ENCODE measurements at places on chromosomes 12 and 14. TPM values are rescaled to one million over a fixed set of nuclear protein-coding genes. Genes with fewer than 3 reads are reported as not detected.

DNA sequence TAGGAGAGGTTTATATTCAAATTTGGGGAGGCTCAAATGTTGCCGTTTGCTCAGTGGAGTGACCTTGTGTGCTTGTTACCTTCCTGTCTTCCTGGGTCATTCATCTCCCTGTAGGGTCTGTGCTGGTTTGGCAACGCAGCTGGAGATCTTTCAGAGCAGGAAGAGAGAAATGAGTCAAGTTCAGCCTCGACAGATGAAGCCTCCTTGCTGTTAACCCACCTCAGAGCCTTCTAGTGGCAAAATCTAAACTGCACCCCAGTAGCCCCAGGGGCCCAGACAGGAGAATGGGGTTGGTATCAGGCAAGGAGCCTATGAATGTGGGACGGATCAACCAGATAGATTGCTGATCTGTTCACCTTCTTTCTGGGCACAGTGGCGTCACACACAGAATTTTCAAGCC is 999.3 kb downstream of the VRK1 start:
- ATAC-seq, result no peak

DNA sequence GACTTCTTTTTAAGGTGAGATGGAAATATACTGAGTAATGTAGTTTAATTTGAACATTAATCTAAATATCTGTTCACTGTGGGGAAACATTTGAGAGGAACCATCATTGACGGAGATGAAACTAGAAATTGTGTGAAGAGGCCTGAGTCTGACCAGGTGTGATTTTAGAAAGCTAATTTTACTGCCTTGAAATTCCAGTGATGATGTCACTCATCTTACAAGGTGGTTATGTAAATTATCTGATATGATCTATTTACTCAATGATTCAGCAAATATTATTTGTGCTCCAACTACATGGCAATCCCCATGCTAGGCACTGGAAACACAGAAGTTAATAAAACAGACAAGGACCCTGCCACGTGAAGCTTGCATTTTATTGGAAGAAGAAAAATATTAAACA is 435.7 kb upstream of the DCN start:
- ATAC-seq, result no peak

DNA sequence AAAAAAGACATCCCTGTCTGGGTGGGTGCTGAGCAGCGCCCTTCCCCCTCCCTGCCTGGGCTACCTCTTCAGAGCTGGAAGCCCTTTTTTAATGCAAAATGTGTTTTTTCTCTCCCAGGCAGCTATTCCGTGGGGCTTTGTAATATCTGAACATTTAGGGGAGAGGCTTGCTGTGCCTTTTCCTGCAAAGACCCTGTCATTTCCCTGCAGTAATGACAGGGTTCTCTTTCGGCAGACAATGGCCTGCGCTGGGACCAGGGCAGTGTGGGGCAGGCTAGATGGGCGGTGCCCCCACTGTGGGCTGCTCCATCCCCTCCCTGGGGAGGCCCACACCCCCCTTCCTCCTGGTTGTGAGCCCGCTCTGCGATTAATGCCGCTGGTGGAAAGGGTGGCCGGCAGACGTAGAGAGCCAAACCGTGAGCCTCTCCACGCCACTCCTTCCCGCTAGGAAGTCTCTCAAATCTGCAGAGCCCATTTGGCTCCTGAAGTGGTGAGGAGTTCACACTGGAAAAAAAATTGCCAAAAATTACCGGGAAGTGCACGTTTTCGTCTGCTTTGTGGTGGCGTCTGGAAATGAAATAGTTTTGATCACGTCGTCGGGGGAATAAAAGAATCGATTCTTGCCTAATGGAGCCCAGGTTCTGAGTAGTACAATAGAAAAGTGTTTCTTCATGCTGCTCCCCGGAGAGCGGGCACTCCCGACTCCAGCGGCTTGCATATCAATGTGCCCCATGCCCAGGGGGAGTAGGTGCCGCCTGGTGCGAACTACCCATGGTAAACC is 31.5 kb downstream of the KIF26A start:
- ATAC-seq, result no peak

DNA sequence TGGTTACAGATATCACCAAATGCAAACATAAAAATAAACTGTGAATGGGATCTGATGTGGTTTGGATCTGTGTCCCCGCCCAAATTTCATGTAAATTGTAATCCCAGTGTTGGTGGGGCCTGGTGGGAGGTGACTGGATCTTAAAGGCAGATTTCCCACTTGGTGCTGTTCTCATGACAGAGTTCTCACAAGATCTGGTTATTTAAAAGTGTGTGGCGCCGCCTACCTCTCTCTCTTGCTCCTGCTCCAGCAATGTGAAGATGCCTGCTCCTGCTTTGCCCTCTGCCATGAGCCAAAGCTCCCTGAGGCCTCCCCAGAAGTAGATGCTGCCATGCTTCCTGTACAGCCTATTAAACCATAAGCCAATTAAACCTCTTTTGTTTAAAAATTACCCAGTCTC is 47.8 kb downstream of the SLC25A21 start:
- no peak for ATAC-seq

DNA sequence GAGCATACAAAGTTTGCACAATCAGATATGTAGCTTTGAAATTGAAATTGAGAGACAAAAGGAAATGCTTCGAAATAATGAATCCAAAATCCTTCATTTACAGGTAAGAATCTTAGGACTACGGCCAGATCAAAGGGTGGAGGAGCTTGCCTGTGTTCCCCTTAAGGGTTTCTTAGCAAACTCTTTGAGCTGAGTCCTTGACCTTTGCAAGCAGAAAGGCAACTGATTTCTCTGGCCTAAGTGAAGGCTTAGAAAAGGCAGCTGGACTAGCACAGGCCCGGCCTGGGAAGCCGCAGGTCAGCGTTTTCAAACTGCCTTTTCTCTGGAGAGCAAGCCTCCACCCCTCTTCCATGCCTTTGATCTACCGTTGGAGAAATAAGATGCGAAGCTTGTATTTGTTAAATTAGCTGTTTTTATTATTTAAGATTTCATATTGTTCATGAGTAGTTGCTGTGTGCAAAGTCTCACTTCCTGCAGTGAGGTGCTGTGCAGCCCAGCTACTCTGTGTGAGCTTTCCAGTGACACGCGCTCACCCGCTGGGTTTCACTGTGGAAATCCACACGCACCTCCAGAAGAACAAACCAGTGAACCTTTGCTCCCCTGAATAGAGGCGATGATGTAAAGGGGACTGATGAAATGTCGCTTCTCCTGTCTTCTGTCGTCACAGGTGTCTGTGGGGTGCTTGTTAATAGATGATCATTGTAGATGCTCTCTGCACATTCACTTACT is 25.0 kb upstream of the AMN start:
- no peak for ATAC-seq

DNA sequence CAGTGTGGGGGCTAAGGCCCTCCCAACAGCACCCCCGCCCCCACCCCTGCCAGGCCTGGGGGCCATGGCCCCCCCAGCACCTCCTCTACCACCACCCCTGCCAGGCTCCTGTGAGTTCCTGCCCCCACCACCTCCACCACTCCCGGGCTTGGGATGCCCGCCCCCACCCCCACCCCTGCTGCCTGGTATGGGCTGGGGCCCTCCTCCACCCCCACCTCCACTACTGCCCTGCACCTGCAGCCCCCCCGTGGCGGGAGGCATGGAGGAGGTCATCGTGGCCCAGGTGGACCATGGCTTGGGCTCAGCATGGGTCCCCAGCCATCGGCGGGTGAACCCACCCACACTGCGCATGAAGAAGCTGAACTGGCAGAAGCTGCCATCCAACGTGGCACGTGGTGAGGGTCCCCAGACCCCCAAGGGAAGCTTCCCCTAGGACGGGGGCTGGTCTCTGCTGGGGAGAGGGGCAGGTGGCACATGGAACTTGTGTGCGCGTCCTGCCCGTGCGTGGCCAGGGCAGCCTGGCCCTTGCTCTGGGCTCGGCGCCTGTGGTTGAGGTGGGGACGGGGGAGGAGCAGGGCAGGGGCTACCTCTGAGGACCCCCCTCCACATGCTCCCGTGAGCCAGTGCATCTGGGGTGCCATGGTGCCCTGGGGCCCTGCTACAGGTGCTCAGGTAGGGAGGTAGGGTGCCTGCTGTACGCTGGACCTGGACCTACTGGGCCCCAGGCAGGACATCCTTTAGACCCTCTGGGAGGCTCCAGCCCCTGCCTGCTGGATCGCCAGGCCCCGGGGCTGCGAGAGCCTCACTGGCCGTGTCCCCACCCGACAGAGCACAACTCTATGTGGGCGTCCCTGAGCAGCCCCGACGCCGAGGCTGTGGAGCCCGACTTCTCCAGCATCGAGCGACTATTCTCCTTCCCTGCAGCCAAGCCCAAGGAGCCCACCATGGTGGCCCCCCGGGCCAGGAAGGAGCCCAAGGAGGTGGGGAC is 16.1 kb upstream of the ADSS1 start:
- peak; percentile 9 for ATAC-seq

GRCh38 chr12:63822352-63822751 is 22.1 kb upstream of the SRGAP1 start:
- no peak for ATAC-seq

DNA sequence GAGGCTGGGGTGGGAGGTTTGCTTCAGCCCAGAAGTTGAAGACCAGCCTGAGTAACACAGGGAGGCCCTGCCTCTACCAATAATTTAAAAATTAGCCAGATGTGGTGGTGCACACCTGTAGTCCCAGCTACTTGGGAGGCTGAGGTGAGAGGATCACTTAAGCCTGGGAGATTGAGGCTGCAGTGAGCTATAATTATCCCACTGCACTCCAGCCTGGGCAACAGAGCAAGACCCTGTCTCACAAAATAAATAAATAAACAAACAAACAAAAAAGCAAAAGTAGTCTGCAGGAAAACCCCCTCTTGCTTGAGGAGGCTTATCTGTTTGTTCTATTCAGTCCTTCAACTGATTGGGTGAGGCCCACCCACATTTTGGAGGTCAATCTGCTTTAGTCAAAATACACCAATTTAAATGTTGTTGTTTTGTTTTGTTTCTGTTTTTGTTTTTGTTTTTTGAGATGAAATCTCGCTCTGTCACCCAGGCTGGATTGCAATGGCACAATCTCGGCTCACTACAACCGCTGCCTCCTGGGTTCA is 24.9 kb upstream of the TXNRD1 start:
- no peak for ATAC-seq

- no peak for ATAC-seq
These were observed 97.2 kb upstream of the PSMC1 start for GRCh38 chr14:90159146-90159545.

- ATAC-seq, result no peak
These were observed 2.8 kb upstream of the PRKAG1 start for GRCh38 chr12:49021292-49021915.

GRCh38 chr12:92145481-92145730 is 240 bp downstream of the BTG1 start:
- peak; percentile 0 for ATAC-seq

DNA sequence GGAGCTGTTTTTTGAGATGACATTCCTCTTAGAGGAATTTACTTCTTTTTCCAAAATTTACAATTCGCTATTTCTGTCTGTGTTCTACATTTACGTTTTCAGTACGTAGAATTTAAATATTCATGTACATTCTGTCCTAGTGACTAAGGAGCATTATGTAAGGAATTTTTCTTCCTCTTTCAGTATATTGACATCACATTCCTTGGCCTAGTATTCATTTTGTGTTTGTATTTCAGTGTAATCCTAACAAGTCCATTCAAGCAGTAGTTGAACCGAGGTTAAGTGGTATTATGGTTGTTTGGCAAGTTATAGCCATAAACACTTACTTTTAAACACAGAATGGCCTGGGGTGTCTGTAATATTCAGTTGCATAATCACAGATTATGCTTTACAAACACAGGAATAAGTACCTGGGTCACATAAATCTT is 465.2 kb downstream of the PCNX1 start:
- peak; percentile 46 for ATAC-seq

- ATAC-seq, result no peak
These were observed 29.0 kb downstream of the GLIPR1L2 start for GRCh38 chr12:75419841-75420240.

- no peak for ATAC-seq
These were observed 2.1 kb upstream of the CCT2 start for GRCh38 chr12:69583203-69583602.

GRCh38 chr12:28217805-28218204 is 27.5 kb downstream of the CCDC91 start:
- ATAC-seq, result no peak

- ATAC-seq, result no peak
These were observed 518.1 kb downstream of the TRHDE start for GRCh38 chr12:72790273-72790672.

DNA sequence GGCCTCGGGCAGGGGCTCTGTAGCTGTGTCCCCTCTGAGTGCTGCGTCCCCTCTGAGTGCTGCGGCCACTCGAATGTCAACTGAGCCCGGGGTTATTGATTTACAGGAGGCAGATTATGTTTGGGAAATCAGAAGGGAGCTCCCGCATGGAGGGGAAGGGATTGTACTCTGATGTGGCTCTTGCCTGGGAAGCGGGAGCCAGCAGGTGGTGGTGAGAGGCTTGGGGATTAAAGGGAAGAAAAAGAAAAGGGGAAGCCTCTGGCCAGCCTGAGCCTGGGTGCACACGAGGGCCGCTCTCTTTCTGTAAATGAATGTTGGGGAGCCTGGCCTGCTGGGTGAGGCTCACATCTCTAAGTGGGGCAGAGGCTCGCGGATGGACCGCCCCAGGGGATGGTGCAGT is 143.7 kb downstream of the AACS start:
- no peak for ATAC-seq

GRCh38 chr12:26156201-26156871 is 31.5 kb upstream of the BHLHE41 start:
- no peak for ATAC-seq

GRCh38 chr14:51593397-51593796 is 58.3 kb upstream of the FRMD6 start:
- ATAC-seq, result no peak

Gene GPATCH2L
- total RNA-seq, result 61.9 TPM

Gene LTBP2
- 158 TPM for total RNA-seq

Gene ATN1
- 49.0 TPM for total RNA-seq

Gene IRAK3
- 7.8 TPM for total RNA-seq

Gene RPL10L
- total RNA-seq, result not detected

Gene TAS2R42
- total RNA-seq, result not detected

Gene MIP
- not detected for total RNA-seq

Gene TPPP2
- not detected for total RNA-seq

Gene NINJ2
- 9.0 TPM for total RNA-seq

Gene PLCZ1
- total RNA-seq, result 0.93 TPM

Gene DRAM1
- total RNA-seq, result 14.5 TPM

Gene RNF212B
- not detected for total RNA-seq

Gene HVCN1
- total RNA-seq, result 12.0 TPM

Data from gastroesophageal sphincter (tissue), 4 donors.